ENCODE measurements at places on chromosomes 5 and 9. TPM values are rescaled to one million over a fixed set of nuclear protein-coding genes. Genes with fewer than 3 reads are reported as not detected.

Gene OBP2B
- not detected for total RNA-seq

Gene PIP5K1B
- total RNA-seq: 0.09 TPM

DNA sequence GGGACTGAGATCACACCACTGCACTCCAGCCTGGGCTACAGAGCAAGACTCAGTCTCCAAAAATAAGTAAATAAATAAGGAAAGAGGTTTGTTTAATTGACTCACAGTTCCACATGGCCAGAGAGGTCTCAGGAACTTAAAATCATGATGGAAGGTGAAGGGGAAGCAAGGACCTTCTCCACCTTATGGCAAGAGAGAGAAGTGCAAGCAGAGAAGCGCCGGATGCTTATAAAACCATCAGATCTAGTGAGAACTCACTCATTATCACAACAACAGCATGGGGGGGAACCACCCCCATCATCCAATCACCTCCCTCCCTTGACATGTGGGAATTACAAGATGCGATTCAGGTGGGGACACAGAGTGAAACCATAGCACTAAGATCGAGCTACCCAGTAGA is 22.8 kb upstream of the RGMB start:
- DNase-seq: peak; percentile 23

Gene RNF224
- total RNA-seq: not detected

Gene VCAN
- 30.7 TPM for total RNA-seq

DNA sequence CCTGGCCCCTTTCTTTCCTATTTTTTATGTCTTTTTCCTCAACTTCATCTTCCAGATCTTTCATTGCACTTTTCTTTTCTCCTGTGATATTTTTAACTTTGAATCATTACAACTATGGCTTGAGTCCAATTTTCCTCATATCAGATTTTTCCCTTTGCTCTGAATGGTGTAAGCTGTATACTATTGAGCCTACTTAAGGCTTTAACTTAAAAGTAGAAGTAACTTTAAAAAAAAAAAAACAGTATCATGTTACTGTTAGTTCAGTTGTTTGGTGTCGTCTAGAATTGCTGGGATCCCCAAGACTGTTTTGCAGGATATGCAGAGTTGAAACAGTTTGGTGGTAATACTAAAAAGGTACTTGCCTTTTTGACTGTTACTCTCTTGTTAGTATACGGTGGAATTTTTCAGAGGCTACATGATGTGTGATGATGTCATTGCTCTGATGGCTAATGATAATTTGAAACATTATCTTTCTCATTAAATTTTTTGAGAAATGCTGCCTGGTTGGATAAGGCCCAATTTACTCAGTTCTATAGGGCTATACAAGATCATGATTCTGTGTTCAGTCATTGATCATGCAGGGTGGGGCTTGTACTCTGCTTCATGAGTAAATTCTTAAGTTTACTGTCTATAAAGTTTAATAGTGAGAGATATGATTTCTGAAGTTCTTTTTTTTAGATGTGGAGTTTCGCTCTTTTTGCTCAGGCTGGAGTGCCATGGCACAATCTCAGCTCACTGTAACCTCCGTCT is 8.8 kb downstream of the NAA35 start:
- no peak for DNase-seq

Gene TMEM252
- not detected for total RNA-seq

Gene THG1L
- 21.7 TPM for total RNA-seq

GRCh38 chr9:75455444-75455921 is 367.2 kb downstream of the OSTF1 start:
- no peak for DNase-seq

- DNase-seq: no peak
Measured at GRCh38 chr9:76161106-76161505, 233.1 kb downstream of the RFK start.

GRCh38 chr9:35935755-35936509 is 22.0 kb downstream of the OR2S2 start:
- no peak for DNase-seq

GRCh38 chr5:172700365-172701290 is 59.6 kb downstream of the NEURL1B start:
- no peak for DNase-seq

Gene IFNA2
- not detected for total RNA-seq

DNA sequence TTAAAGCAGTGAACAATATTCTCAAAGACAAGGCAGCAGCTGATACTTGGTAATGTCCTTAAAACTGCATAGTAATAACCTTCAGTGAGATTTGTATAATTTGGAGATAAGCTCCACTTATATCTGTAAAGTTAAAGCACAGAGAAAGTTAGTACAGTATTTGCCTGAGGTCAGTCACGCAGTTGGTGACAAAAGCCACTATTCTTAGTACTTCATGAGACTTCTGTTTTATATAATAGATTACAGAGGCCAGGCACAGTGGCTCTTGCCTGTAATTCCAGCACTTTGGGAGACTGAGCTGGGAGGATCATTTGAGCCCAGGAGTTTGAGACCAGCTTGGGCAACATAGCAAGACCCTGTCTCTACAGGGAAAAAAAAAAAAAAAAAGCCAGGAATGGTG is 266.4 kb upstream of the DMRT1 start:
- no peak for DNase-seq

- DNase-seq: no peak
Measured at GRCh38 chr9:34665067-34665380, 2.6 kb upstream of the CCL27 start.

Gene DOCK2
- 9.3 TPM for total RNA-seq

GRCh38 chr5:196350-196749 is 5.1 kb downstream of the LRRC14B start:
- no peak for DNase-seq

Gene TXNDC8
- total RNA-seq: not detected

All from Daoy (cell line).